ENCODE measurements at places on chromosomes 1 and 21. TPM values are rescaled to one million over a fixed set of nuclear protein-coding genes. Genes with fewer than 3 reads are reported as not detected.

The OR10J1 gene
- total RNA-seq = not detected

DNA sequence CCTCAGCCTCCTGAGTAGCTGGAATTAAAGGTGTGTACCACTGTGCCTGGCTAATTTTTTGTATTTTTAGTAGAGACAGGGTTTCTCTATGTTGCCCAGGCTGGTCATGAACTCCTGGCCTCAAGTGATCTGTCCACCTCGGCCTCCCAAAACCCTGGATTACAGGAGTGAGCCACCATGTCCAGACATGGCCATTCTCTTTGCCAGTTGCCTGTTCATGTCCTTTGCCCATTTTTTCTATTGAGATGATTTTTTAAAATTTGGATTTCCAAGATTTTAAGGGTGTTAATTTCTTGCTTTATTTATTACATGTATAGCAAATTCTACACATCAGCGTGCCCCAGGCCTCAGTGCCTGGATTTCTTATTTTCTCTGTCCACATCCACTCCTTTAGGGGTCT, 2.8 kb downstream of the POLR3GL start:
- no peak for DNase-seq

DNA sequence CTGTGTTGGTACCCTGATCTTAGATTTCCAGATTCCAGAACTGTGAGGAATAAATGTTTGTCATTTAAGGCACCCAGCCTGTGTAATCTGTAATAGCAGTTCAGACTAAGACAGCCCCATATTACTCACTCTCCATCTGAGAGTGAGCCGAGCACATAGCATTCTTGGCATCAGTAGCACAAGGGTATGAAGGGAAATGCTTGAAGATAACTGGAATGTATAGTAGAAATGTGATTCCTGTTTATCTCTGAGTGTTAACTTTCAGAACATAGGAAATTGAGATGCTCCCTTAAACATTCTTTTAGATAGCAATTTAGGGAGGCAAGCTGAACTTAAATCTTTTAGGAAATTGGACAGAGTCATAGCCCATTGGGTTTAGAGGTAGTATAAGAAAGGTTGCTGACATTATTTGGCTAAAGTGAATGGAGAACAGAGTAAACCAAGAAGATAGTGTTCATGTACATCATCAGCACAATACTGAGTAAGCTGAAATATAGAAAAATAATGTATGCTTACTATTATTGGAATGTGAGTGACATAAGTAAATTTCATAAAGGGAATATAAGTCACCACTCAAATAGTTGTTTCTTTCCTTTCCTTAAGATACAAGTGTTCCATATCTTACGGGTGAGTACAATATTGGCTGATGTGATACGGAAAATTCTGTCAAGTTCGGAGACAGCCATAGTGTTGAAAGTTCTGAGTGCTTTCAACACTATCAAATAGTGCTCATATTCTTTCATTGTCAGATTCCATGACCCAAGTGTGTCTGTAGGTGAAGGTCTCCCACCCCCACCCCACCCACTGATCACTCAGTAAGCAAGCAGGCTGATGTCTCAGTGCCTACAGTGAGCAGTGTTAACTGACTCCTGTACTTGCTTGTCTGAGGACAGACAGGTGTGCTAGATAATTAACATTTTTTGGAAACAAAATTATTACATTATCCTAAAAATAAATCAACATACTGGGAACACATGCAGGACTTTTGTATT, 73.7 kb downstream of the LRRC8D start:
- DNase-seq = no peak

DNA sequence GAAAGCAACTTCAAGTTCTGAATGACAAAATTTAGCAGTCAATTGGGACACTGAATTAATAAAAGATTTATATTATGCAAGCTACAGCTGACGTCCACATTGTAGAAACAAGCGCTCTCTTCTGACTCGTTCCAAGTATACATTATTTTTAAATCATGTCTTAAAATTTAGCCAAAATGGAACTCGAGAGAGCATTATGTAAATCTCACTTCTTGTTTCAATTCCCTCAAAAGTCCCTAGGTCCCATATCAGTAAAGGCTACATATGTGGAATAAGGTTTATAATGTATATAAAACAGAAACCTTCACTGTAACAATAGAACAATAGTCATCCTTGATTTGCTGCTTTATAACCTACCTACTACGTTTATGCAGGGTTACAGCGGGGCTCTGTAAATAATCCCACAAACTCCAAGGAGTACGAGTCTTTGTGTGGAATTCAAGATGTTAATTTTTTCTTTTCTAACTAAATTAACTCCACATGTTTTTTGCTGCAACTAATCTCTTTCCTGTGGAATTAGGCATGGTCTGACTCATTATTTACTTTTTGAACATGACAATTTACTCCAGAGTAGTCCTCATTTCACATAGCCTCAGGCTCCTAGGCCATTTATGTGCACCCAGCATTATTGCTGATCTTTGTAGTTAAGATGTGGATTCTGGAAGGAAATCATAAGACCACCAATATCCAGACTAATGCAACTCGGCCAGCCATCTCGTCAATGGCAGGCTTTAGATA, 785.1 kb downstream of the LTN1 start:
- no peak for DNase-seq

DNA sequence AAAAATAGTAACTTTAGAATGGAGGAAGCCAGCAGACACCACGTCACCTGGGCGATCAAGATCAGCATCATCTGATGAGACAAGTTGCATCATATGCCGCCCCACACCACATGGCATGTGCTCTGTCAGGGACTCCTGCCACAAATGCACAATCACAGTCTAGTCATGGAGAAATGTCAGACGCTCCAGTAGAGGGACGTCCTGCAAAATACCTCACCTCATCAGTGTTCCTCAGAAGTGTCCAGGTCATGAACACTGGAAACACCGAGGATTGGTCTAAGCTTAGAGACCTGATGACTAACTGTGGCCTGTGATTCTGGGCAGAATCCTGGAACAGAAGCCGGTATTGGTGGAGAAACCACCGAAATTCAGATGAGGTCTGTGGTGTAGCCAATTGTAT, 14.3 kb downstream of the ADARB1 start:
- DNase-seq = no peak

- DNase-seq = no peak
These were observed 9.7 kb upstream of the PRDX6 start for GRCh38 chr1:173467426-173467825.

GRCh38 chr1:30683699-30684098, 39.7 kb downstream of the MATN1 start:
- DNase-seq = no peak

DNA sequence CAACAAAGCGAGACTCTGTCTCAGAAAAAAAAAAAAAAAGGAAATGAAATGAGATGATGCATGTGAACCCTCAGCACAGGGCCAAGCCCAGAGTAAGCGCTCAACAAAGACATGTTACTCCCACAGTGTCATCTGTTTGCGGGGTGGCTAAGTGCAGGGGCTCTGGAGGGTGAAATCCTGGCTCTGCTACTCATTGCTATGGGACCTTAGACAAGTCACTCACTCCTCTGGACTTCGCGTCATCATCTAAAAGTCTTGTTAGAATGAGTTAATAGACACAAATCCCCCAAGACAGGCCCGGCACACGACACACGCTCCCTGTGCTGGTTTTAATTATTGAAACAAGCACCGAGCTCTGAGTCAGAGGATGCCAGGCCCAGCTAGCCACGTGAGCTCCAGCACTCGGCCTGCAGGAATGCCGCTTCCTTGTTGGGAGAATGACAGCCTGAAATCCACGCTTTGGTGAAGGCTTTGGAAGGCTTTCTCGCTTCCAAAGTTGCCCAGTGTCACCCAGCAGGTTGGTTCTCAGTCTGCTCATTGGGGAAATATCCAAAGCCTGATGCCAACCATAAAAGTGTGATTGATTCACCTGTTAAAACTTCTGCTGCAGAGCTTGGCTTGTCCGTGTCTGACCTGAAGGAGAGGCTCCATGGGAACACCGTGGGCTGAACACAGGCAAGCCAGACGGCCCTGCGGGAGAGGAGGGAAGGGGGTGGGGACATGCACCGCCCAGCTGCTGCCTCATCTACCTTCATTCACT, 36.7 kb upstream of the TARDBP start:
- DNase-seq = peak; percentile 43

- no peak for DNase-seq
These were observed 20.8 kb upstream of the TENT5C start for GRCh38 chr1:117585086-117585485.

GRCh38 chr1:107563441-107563840, 401.5 kb downstream of the VAV3 start:
- DNase-seq = no peak

- no peak for DNase-seq
These were observed 39.8 kb upstream of the RAB4A start for GRCh38 chr1:229230893-229231753.

The PGLYRP3 gene
- total RNA-seq = not detected

DNA sequence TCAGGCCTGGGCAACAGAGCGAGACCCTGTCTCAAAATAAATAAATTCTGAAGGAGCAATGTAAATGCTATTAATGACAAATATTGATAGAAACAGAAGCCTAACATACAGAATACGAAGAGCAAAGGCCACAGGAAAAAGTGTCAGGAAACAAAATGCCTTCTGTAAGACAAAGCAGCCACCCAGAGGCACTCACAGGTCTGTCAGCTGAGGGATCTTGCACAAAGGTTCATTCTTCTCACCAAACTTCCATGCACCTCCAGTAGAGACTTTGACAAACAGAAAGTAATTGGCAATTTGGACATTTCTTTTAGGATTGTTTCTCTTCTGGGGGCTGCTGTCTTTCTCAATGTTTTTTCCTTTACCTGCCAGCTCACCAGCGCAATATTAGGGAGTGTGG, 1.2 kb upstream of the ALDH9A1 start:
- no peak for DNase-seq

The DNAJC6 gene
- 3.6 TPM for total RNA-seq

Data from left ventricle myocardium superior (tissue), 1 donor.